SW 1271 (cell line): ENCODE measurements at places on chromosomes 11 and 22.
A peak's percentile ranks its signal among the peaks of the same experiment; 100 is the strongest.

DNA sequence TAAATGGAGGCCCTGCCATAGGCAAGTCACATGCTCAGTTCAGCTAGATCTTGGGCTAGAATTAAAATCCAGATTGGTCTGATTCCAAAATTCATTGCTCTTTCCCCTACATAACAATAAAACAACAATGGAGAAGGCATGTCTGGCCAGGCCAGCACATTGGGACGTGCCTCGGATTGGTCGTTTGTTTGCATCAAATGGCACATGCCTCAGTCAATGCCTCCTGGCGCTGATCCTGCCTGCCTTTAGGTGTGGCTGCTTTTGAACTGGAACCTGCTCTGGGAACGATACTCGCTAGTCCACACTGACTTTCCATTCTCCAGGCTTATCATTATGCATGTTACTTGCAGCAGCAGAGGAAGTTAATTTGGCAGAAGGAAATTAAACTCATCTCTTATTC is 322.1 kb downstream of the NELL1 start:
- no peak for DNase-seq

GRCh38 chr22:27459999-27460398 is 341.6 kb downstream of the MN1 start:
- DNase-seq = no peak

DNA sequence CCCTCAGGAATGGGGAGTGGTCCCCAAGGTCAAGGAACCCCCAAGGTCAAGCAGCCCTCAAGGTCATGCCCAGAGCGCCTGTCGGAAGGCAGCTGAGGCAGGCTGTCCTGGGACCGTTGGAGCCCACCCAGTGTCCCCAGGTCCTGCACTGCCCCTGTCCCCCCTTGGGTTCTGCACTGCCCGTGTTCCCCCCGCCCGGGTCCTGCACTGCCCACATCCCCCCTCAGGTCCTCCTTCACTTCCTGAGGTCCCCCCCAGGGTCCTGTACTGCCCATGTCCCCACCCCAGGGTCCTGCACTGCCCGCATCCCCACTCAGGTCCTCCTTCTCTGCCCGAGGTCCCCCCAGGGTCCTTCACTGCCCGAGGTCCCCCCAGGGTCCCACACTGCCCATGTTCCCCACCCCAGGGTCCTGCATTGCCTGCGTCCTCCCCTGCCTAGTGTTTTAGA is 1073.0 kb downstream of the BRD1 start:
- DNase-seq = no peak

GRCh38 chr11:71212871-71213559 is 39.4 kb downstream of the SHANK2 start:
- DNase-seq = no peak

- no peak for DNase-seq
Measured at GRCh38 chr11:75311858-75312288, 39.6 kb downstream of the ARRB1 start.

DNA sequence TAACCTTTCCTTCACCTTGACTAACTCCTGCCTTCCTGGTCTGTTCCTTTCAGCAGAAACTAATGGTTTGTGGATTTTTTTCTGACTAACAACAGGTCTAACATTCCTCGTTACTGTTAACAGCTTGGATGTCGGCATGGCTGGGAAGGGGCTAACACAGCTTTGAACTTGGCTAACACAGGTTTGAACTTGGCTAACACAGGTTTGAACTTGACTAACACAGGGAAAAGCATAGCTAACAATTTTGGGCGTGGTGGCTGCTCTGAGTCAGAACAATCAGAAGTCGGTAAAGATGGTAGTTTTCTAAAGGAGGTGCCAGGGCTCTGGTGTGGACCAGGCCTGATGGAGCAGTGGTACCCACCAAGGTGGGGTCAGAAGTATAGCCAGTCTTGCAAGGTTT is 16.1 kb downstream of the MIAT start:
- DNase-seq = no peak

GRCh38 chr11:61587951-61588727 is 7.3 kb upstream of the SYT7 start:
- DNase-seq = peak; percentile 13

GRCh38 chr11:71466358-71466757 is 13.4 kb downstream of the NADSYN1 start:
- DNase-seq = no peak

- DNase-seq = no peak
Measured at GRCh38 chr11:133082841-133083488, 449.3 kb downstream of the OPCML start.

DNA sequence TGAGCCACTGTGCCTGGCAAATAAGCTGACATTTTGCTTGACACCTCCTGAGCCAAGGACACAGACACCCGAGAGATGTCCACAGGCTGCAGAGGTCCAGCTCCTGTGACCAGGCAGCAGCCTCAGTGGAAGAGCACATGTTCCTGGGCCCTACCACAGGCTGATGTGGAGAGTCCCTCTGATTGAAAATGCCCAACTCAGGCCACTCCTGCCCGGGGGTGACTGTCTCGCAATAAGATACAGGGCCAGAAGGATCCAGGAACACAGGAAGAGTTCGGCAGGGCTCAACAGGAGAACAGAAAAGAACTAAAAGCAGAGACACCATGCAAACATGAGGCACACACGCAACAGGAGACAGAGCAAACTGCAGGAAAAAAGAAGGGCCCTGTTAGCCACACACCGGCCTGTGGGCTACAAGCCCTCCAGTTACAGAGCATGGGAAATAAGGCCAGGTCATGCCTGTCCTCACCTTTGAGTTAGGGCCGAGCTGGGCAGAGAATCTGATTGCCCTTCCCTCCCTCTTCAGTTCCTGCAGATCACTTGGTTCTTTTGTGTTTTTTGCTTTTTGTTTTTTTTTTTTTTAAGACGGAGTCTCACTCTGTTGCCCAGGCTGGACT is 28.3 kb upstream of the MALAT1 start:
- DNase-seq = no peak

GRCh38 chr11:106187860-106188456 is 110.5 kb downstream of the AASDHPPT start:
- DNase-seq = no peak

- no peak for DNase-seq
Measured at GRCh38 chr11:19561011-19561410, 151.6 kb upstream of the NAV2 start.

GRCh38 chr22:35977136-35977535 is 51.5 kb downstream of the RBFOX2 start:
- DNase-seq = no peak

GRCh38 chr11:111427471-111427912 is 48.4 kb upstream of the POU2AF1 start:
- no peak for DNase-seq

DNA sequence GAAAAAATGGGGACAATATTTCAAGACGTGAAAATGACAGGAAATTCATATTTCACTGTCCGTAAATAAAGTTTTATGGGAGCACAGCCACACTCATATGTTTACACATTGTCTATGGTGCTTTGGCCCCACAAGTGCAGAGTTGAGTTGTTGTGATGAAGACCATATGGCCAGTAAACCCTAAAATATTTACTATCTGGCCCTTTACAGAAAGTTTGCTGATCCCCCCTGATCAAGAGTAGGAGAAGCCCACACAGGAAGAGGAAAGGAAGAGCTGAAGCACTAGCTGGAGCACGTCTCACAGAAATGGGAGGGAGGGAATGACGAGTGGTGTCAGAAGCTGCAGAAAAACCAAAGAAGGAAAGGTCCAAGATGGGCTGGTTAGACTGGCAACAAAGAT is 78.8 kb downstream of the TNRC6B start:
- no peak for DNase-seq

GRCh38 chr11:78432058-78432515 is 14.5 kb upstream of the GAB2 start:
- no peak for DNase-seq

DNA sequence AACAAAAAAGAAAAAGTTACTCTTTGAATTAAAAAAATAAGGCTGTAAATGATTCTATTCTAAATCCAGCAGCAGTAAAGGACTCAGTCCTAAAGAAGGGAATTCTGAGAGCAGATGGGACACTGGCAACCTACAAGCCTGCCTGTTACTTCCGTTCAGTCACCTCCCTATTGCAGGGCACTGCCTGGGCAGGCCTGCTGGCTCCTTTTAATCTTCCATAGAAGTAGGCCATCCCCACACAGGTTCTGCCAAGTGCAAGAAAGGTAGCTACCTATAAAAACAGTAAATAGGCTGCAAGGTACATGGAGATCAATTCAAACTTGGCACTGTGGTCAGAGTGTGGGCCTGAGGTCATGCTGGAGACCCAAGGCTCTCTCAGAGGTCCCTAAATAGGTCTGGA is 136.4 kb downstream of the TRIM44 start:
- DNase-seq = no peak

DNA sequence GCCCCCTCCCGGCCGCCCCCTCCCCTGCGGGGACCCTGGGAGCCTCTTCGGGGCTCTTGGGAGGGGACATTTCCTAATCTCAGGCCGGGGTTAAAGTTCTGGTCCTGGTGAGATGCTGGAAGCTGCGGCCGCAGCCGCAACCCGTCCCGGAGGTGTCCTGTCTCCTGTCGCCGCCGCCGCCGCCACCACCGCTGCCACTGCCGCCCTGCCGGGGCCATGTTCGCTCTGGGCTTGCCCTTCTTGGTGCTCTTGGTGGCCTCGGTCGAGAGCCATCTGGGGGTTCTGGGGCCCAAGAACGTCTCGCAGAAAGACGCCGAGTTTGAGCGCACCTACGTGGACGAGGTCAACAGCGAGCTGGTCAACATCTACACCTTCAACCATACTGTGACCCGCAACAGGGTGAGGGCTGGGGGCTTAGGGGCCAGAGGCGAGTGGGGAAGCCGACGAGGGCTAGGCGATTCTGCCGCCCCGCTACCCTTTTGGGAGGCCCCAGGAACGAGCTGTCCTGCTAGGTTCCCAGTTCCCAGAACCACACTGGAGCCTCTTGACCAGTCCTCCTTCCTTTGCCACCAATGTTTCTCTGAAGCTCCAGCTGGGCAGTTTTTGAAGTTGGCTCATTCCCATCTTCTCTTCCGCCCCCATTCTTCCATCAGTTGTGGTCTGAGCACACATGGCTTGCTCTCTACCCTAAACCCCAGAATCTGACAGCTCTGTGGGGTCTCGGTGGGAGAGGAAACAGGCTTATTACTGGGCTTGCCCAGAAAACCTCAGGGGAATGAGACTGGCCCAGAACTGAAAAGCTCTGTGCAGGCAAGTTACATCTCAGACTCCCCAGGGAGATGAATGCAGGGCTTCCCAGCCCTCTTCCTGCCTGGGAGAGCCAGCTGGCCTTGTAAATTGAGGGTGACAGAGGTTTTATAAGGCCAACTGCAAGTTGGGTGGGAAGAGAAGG is 781 bp downstream of the SIDT2 start:
- DNase-seq = no peak

DNA sequence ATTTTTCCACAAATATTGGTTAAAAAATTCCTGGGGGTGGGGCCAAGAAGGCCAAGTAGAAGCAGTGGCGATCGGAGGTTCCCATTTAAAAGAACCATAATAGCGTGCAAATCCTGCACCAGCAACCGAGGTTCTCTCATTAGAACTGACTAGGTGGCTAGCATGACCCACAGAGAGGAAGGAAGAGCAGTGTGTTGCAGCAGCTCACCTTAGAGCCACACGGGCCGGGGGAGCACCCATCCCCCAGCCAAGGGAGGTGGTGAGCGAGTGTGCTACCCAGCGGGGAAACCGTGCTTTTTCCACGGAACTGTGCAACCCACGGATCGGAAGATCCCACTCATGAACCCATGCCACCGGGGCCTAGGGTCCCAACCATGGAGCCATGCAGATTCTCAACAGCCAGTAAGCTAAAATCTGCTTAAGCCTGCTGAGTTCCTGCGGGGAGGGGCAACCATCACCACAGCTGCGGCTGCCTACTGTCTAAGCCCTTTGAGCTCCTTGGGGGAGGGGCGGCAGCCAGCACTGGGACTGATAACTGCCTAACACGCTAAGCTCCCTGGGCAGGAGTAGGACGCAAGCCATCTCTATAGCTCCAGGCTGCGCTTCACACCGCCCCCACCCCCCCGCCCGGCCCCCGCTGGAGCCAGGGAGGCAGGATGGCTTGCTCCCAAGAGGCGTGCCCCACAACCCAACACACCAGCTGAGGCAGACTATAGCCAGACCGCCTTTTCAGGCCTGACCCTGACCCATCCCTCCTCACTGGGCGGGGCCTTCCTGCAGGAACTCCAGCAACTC is 21.0 kb upstream of the HTATIP2 start:
- DNase-seq = no peak

- no peak for DNase-seq
Measured at GRCh38 chr11:71209656-71210055, 42.7 kb downstream of the SHANK2 start.

- peak; percentile 67 for DNase-seq
Measured at GRCh38 chr11:115222218-115222862, 281.9 kb downstream of the CADM1 start.

- DNase-seq = no peak
Measured at GRCh38 chr22:37907036-37907954, 1.2 kb downstream of the MICALL1 start.

DNA sequence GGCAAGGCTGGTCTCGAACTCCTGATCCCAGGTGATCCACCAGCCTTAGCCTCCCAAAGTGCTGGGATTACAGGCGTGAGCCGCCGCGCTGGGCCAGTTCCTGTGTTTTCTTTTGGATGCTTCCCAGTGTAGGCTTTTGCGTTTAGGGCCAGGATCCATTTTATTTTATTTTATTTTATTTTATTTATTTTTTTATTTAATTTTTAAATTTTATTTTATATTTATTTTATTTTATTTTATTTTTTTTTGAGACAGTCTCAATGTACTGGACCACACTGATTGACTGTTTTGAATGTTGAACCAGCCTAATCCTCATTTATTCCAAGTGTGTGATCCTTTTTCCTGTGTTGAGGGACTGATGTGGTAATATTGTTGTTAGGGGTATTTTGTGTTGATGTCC is 8.4 kb downstream of the EPS8L2 start:
- no peak for DNase-seq

GRCh38 chr11:46267930-46268329 is 9.5 kb upstream of the CREB3L1 start:
- DNase-seq = no peak

- no peak for DNase-seq
Measured at GRCh38 chr22:49588739-49589138, 238.9 kb downstream of the BRD1 start.

GRCh38 chr11:1803246-1803645 is 31.5 kb upstream of the SYT8 start:
- no peak for DNase-seq

DNA sequence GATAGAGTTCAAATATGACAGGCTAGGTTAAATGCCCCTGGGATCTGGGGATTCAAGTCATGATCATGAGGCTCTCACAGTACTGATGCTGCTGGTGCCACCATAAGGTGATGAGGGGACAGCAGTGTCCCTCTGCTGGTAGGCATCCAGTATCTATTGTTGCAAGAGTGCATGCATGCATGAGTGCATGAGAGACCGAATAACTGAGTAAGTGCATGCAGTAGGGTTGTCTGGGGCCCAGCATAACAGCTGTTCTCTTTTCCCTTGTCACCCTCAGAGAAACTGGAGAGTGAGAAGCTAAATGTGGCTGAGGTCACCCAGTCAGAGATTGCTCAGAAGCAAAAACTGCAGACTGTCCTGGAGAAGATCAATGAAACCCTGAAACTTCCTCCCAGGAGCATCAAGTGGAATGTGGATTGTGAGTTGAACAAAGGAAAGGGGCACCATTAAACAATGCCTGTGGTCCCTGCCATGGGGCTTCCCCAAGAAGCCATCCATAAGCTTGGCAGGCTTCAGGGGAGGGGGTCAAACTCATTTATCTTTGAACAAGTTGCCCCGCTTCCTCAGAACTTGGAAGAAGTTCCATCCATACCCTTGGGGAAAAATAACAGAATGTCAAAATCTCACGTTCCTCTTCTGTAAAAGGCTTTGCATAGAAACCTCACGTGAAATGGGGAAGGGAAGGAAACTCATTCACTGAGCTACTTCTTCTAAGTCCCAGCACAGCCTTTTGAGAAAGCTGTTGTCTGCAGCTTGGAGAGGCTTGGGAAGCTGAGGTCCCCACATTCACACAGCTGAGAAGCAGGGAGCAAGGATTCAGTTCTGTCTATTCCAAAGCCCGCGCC is 119.0 kb downstream of the PARVA start:
- DNase-seq = no peak
